Inflammatory macrophage (primary cell): ENCODE measurements at places on chromosomes 11 and 22.
A peak's percentile ranks its signal among the peaks of the same experiment; 100 is the strongest.

DNA sequence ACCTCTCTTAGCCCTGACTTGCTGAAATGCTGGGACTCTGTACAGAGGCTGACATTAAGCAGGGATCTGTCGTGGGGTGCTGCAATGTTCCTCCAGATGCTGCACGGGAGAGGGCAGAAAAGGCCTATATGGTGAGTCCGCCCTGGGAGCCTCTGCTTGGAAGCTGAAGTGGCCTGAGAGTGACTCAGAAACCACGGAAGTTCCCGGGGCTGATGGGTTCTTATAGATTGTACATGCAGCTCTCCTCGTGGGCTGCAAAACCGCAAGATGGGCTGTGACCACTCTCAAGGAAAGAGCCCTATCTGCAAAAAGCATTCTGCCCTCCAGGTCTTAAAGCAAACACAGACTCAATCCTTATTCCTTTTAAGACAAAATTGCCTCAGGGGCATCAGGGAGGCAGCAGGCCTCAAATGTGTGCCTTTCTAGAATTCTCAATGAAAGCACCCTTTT is 5.8 kb upstream of the SLC43A3 start:
- DNase-seq, result peak; percentile 93

- DNase-seq, result no peak
These were observed 1.9 kb upstream of the GRAMD1B start for GRCh38 chr11:123428116-123428715.

DNA sequence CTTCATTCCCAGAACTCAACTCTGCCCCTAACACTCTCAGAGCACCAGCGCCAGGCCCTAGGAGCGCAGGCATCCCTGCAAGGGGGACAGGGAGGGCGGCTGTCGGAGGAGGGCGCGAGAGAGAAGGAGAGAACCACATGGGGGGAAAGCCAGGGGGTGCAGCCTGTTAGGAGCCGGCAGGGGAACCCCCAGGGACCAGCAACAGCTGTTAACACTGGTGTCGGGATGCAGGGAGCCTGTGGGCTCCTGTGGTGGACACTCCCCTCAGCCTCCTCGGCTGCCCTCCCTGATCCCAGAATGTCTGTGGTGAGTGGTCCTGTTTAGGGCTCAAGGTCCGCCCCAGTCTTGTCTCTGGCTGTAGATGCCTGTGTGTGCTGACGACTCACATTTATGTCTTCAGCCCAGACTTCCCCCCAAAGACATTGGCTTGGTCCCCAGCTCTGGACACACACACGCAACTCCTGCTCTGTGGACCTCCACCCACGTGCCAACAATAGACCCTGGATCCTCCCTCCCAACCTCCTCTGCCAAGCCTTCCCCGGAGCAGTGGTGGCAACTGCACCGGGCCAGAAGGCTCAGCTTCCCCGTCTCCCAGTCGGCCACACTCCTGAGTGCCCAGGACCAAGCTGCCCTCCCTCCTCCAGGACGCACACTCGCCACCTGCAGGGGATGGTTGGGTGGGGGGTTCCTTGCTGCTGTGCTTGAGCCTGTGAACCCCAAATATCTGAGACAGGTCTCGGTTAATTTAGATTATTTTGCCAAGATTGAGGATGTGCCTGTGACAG is 817 bp upstream of the IFITM5 start:
- no peak for DNase-seq

GRCh38 chr22:35705141-35705540 is 12.5 kb upstream of the APOL5 start:
- DNase-seq, result no peak

DNA sequence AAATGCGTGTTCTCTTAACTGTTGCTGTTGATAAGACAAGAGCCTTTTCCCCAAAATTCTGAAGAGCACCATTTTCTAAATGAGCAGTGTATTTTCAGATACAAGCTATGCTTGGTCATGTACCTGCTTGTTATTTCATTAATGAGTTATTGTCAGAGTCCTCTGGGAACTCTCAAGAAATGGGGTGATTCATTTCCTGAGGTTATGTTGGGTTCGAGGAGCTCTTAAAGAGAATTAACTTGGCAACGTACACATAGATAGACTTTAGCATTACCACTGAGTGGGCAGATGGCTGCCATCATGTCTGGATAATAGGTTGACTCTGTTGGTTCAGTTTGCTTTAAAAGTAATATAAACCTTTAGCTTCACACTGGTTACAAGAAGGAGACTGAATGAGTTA is 87.9 kb upstream of the SORL1-AS1 start:
- no peak for DNase-seq

DNA sequence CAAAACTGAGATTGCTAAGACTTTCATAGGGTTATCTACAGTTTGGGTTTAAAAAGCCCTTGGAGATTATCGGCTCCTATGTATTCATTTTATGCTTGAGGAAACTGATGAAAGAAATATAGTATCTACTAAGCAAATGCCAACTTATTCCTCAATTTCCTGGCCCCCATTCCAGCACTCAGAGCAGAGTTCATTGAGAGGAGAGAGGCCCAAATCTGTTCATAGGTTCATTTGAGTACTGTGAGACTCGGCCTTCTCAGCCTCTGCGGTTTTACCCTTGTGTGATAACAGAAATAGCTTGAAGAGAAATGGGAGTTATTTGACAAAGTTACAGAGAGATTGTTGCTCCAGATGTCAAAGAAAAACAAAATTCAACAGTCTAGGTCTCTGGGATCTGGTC is 226.7 kb upstream of the ARHGAP42 start:
- no peak for DNase-seq

- no peak for DNase-seq
These were observed 355.6 kb downstream of the METTL15 start for GRCh38 chr11:28463826-28464225.

DNA sequence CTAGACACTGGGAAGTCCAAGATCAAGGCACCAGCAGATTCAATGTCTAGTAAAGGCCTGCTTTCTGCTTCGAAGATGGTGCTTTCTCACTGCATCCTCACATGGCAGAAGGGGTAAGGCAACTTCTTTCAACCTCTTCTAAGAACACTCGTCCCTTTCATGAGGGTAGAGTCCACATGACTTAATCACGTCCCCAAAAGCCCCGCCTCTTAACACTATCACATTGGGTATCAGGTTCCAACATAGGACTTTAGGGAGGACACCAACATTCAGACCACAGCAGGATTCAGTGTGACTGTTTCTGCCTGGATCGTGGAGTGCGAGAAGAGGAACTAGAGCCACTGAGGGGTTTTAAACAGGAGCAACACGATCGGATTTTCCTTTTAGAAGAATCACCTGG is 3.7 kb upstream of the TIRAP start:
- no peak for DNase-seq

GRCh38 chr22:23675502-23676415 is 15.1 kb upstream of the RGL4 start:
- peak; percentile 81 for DNase-seq

DNA sequence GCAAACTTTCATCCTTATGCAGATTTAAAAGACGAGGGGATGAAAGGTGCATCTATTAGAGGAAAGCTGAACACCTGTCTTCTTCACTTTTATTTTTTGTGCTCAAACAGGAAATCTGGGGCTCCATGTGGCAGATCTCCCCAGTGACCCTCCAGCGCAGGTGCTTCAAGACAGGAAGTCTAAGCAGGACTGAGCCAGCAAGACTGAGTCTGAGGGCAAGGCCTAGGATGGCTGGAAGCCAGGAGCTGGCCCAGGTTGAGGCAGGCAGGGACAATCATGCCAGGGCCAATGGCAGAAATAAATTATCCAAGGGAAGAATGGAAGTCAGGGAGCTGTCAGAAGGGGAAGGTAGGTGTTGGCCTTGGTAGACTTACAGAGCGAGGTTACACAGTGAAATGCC is 101.1 kb upstream of the SPON1 start:
- no peak for DNase-seq
